RWPE1 (cell line): ENCODE measurements at places on chromosomes 5 and 9.

DNA sequence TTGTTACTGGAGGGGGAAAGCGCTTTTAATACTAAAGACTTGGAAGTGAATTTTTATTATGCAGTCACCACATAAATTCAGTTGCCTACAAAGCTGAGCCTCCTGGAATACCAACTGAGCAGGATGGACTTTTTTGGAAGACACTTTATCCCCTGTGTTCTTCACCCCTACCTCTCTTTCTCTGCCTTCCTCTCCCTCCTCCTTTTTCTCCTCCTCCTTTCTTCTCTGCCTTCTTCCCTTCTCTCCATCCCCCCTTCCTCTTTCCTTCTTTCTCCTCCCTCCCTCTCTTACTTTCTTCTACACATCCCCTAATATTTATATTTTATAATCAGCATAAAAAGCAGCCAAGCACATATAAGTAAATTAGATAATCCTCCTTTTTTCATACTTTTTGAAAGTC lies 39.6 kb downstream of the MAP3K1 start:
- no peak for DNase-seq

GRCh38 chr9:79824265-79824664 lies 252.5 kb downstream of the TLE4 start:
- DNase-seq = no peak

GRCh38 chr5:125559296-125559695 lies 812.9 kb upstream of the ZNF608 start:
- peak; percentile 96 for DNase-seq

DNA sequence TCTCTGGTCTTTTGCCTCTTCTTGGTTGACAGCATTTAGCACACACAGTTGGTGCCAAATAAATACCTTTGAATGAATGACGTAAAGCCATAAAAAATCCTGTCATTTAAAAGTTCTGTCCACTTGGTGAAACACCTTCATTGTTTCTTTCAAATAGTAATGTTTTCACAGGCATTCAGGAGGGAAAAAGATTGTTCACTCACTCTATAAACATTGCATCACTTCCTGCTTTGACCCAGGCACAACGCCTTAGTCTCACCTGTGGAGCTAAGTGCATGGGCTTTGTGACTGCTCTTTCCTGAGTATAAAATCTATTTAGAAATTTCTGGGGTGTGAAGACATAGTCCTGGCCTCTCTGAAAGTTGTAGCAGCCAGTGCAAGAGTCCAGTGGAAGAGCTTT lies 88.9 kb upstream of the CXCL14 start:
- peak; percentile 46 for DNase-seq

GRCh38 chr5:98713027-98713426 lies 60.4 kb upstream of the RGMB start:
- no peak for DNase-seq

DNA sequence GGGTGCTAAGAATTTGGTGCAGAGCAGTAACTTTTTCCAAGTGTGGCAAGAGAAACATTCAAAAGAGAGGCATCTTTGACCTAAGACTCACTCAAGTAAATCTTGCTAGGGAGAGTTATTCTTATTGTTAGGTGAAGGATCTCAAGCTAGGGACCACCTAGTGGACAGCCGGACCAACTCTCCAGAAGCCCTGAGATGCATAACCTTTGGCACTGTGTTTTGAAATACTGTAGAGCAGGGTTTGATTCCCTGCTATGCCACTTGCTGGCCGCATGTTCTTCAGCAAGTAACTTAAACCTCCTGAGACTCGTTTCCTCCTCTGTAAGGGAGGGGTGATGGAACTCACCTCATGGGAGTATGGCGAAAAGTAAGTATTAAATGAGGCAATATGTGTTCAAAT lies 336.1 kb upstream of the ADAMTSL1 start:
- DNase-seq = no peak

DNA sequence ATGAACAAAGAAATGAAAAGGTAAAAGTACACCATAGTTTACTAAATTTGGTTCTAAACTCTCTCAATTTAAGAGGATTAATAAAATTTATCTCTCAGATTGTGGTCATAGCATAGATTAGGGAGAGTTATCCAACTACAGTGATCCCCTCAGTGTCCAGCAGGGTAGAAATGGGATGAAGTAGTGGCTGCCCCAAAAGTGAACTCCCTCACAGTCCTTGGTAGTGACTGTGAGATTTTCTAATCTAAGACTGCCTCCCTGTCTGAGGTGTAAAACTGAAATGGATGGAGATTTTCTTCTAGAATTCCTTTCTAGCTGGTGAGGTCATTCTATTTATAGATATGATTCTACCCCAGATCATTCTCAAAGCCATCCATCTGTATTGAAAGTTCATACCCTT lies 455.5 kb downstream of the ACTL7B start:
- DNase-seq = no peak

DNA sequence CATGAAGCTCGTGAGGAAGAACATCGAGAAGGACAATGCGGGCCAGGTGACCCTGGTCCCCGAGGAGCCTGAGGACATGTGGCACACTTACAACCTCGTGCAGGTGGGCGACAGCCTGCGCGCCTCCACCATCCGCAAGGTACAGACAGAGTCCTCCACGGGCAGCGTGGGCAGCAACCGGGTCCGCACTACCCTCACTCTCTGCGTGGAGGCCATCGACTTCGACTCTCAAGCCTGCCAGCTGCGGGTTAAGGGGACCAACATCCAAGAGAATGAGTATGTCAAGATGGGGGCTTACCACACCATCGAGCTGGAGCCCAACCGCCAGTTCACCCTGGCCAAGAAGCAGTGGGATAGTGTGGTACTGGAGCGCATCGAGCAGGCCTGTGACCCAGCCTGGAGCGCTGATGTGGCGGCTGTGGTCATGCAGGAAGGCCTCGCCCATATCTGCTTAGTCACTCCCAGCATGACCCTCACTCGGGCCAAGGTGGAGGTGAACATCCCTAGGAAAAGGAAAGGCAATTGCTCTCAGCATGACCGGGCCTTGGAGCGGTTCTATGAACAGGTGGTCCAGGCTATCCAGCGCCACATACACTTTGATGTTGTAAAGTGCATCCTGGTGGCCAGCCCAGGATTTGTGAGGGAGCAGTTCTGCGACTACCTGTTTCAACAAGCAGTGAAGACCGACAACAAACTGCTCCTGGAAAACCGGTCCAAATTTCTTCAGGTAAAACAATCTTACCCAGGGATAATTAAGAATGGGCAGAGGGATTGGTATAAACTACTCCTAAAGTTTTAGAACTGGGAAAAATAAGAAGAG lies 12.9 kb downstream of the ITGA1 start:
- peak; percentile 78 for DNase-seq

GRCh38 chr5:124279146-124279876 lies 467.1 kb downstream of the ZNF608 start:
- DNase-seq = no peak

DNA sequence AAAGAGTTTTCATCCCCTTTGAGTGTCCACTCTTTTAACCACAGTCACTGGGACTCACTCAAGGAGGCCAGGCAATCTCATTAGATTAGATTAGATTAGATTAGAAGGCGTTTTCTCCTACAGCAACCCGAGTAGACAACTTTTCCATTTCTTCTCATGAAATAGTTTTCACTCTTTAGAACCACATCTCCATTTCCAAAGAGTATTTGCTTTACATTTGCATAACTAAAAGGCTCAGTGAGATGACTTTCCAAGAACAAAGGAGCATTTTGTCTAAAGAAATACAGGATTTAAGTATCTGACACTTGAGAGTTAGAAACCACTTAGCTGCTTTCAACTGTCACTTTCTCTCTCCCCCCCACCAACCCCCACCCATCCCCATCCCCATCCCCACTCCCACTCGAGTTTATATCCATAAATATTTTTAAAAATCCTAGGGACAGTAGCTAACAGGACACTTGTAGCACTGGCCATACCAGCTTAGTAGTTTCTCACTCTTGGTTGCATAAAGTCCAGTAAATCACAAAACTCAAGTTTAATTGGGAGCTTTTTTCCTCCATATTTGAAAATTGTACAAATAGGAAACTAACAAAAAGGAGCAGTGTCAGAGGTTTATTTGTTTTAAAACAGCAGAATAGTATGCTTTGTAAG lies 2202.9 kb upstream of the WWC1 start:
- no peak for DNase-seq
